Ureter (tissue), 1 donor: ENCODE measurements at places on chromosomes 12 and 14. TPM values are rescaled to one million over a fixed set of nuclear protein-coding genes. Genes with fewer than 3 reads are reported as not detected.

DNA sequence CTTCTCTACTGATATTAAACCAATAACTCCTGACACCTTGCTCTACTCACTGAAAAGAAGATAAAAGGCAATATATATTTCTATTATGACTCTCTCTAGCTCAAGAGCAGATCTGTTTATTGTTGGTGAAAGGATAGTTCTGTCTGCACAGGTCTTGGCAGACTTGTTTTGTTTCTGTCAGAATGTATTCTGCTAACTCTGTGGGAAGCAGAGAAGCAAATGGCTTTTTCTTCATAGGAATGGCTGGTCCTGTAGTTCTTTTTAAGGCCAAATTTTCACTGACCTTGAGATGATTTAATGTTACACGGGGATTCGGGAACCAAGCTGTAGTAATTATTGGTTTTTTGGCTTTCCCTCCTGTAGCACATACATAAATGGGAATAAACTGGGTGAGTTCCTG, 512.1 kb downstream of the DIO2 start:
- DNase-seq = no peak

- no peak for DNase-seq
Measured at GRCh38 chr14:102055181-102055901, 31.5 kb downstream of the HSP90AA1 start.

DNA sequence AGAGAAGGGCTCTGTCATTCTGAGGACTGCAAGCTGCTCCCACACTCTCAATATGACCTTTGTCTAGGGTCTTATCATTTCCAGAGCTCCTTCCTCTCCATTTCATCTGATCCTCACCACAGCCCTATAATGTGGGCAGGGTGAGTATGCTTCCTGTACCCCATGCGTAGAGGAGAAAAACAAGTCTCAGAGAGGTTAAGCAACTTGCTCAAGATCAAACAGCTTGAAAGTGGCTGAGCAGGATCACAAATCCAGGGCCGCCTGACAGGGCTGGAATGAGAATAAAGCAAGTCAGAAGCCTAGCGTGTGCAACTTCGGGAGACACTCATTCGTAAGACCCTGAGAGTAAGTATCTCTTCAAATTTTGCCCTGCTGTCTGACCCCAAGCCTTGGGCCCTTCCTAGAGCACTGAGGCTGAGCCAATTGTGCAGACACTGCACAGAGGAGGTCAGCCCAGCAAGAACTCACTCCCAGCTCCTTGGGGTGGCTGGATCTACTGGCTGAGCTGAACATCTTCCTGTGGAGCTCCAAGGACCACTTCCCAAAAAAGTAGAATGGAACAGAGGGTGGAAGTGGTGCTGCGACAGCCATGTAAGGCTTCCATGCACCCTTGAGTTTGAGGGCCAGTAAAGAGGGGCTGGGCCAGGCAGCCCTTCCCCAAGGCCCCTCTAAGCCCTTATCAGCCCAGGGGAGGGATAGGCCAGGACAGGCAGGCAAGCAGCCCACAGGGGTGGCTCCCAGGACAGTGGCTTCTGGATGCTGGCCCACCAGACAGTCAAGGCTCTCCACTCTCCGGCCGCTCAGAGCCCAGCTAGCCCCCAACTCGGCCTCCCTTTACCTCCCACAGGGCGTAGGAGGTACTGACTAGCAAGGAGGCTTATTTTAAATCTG, 10.5 kb downstream of the ZFP36L1 start:
- DNase-seq = peak; percentile 40

Gene ARHGAP9
- 10.0 TPM for total RNA-seq
